ENCODE measurements at places on chromosomes 1 and 21.

- DNase-seq, result no peak
Observed at GRCh38 chr1:26257222-26257621, 22.7 kb upstream of the SH3BGRL3 start.

- DNase-seq, result no peak
Observed at GRCh38 chr1:26545969-26546323, 16.4 kb downstream of the RPS6KA1 start.

GRCh38 chr21:28442624-28443023 lies 550.1 kb downstream of the LTN1 start:
- DNase-seq, result no peak

DNA sequence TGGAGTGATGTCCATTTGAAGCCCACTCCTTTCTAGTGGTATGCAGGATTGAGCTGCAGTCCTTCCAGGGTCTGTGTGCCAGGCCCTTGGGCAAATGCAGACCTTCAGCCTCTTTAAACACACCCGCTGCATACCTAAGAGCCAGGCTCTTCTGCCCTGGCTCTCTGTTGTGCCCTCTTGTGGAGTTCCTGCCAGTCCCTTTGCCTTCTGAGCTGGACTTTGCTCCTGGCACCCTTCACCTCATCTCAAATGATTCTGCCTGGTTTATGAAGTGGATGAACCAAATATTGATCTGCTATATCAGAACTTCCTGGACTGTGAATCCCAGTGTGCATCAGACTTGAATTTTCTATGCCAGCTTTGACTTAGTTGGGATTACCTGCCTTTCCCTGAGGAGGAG lies 158.8 kb downstream of the URB2 start:
- DNase-seq, result no peak

DNA sequence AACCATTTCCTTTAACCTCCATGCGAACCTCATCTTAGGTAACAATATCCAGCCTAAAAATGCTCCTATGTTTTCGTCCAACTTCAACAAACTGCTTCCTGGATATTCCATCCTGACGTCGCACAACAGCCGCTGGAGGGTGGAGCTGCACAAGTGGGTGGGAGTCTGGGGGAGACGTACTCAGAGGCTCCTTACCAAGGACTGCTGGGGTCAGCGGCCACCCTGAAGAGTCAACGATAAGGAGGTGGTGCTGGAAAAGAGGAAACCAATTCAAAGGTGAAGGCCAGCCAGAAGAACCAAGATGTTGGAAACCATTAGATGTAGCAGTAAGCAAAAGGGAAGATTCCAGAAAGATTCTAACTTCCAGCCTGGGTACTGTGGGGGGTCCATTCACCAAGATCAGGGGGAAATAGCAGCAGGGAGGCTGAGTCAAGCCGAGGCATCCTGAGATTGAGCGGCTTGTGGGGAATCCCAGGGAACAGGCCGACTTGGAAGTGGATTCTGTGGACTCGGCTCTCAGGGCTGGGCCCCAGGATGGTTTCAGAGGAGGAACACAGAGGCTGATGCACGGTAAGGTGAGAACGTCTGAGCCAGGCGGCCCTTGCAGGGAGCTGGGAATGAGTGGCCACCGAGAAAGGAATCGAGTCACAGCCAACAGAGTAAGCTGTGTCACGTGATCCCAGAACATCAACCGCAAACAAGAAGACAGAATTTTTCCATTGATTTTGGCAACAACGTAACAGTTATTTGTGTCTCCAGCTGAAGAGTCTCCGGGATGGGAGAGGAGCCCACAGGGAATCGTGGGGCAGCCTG lies 375.7 kb downstream of the NPHP4 start:
- DNase-seq, result no peak

GRCh38 chr1:21229246-21230000 lies 52.7 kb upstream of the EIF4G3 start:
- DNase-seq, result no peak

GRCh38 chr1:240128366-240128765 lies 36.7 kb downstream of the FMN2 start:
- no peak for DNase-seq

GRCh38 chr1:244056577-244056976 lies 5.5 kb downstream of the ZBTB18 start:
- no peak for DNase-seq

DNA sequence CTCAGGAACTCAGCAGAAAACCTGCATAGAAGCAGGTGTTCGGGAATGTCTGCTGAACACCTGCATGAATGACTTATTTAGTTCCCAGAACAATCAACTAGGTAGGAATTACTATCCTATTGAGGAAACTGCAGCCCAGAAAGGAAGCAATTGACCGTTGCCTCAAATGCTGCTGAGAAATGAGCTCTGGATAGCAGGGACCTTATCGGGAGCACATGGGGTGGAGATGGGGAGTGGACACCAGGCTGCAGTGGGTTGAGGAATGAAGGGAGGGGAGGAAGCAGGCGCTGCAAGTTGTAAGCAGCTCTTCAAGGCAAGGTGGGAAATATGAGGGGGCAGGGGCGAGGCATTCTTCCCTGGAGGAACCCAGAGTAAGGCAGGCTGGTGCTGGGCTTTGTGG lies 10.8 kb upstream of the CDCP2 start:
- no peak for DNase-seq

DNA sequence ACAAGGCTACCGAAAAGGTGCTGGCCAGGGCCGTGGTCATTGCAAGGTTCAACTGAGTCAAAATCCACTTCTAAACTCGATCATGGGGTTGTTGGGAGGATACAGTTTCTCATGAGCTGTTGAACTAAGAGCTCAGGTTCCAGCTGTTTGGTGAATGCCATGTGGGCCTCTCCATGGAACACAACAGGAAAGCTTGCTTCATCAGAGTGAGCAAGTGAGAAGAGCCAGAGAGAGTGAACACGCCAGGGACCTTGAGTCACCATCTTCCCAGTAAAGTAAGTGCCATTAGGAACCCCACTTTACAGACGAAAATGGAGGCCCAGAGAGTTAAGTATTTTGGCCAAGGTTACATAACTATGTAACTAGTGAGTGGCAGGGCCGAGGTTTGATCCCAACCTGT lies 475.1 kb upstream of the VAMP3 start:
- no peak for DNase-seq

GRCh38 chr1:209845408-209845725 lies 17.6 kb downstream of the UTP25 start:
- no peak for DNase-seq

GRCh38 chr1:234320549-234320948 lies 52.7 kb upstream of the COA6 start:
- peak; percentile 3 for DNase-seq

- DNase-seq, result no peak
Observed at GRCh38 chr1:24293392-24294227, 25.5 kb upstream of the GRHL3 start.

- no peak for DNase-seq
Observed at GRCh38 chr1:18038051-18038450, 69.5 kb upstream of the IGSF21 start.

- DNase-seq, result no peak
Observed at GRCh38 chr1:158681606-158682005, 4.9 kb downstream of the SPTA1 start.

DNA sequence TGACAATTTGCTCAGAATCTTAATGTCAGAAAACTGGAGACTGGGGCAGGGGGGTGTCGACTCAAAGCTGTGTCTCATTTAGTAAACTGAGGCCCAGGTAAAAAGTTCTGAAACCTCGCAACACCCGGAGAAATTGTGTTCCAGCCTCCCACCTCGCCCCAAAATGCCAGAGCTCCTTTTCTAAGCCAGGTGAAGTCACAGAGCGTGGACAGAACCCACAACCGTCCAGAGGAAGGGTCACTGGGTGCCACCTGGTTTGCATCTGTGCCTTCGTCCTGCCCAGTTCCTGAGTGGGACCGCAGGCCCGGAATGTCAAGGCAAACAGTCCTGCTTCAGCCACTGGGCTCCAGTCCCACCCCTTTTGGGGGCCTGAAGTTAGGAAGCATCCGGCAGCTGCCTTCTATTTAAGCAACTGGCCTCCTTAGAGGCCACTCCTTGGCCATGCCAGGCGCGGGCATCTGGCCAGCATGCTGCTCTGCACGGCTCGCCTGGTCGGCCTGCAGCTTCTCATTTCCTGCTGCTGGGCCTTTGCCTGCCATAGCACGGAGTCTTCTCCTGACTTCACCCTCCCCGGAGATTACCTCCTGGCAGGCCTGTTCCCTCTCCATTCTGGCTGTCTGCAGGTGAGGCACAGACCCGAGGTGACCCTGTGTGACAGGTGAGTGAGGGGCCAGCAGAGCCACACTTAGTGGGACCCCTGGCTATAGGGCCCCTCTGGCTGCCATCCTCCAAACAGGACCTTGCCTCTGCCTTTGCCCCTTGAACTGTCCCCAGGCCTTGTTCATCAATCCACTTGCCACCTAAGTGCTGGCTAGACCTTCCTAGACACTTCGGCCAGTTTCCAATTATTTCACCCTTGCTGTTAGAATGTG lies at the start of gene TAS1R1:
TAS1R1 (plus strand) TSS at position 401 of the 872 bp plus-strand sequence; CDS start at position 468, 67 bp downstream.
- DNase-seq, result peak; percentile 26

DNA sequence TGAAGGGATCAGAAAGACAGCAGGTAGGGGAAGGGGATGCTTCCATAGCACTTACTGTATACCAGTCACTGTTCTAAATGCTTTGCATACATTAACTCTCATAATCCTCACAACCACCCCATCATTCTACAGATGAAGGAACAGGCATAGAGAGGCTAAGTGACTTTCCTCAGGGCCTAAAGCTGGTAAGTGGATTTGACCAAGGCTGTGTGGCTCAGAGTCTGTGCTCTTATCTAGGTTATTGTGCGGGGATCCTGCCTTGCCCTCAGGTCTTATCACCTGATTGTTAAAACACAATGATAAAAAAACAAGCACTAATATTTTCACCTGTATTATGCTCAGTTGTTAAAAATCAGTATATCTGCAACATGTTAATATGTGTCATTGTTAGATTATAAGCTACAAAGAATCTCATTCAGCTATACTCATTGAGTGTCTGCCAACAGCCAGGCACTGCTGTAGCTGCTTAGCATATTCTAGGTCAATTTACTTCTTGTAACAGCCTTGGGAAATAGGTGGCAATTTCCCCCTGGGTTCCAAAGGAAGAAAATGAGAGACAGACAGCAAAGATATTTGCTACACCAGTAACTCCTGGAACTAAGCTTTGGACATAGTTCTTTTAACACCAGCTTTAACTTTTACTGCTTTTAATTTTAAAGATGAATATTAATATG lies 38.6 kb upstream of the RBM15 start:
- DNase-seq, result no peak

DNA sequence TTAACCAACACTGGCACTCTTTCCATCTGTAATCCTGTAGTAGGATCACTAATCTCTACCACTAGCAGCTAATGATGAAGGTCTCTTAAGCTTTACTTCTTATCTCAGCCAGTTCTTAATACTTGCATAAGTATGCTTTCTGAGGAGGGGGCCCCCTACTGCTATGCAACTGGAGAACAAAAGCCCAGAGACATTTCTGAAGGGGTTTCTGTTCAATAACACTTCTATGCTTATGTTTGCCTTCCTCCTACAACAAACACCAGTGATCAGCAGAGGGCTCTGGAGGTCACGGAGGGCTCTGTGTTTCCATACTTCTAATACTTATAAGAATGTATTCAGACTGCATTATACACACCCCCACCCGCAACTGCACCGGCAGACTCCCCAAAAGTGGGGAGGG lies 215.8 kb downstream of the BARHL2 start:
- no peak for DNase-seq

- DNase-seq, result no peak
Observed at GRCh38 chr1:184513421-184513820, 126.6 kb downstream of the C1orf21 start.

GRCh38 chr1:173016419-173016818 lies 34.3 kb downstream of the TNFSF18 start:
- DNase-seq, result no peak

- no peak for DNase-seq
Observed at GRCh38 chr1:29939079-29939478, 702.8 kb downstream of the PTPRU start.

DNA sequence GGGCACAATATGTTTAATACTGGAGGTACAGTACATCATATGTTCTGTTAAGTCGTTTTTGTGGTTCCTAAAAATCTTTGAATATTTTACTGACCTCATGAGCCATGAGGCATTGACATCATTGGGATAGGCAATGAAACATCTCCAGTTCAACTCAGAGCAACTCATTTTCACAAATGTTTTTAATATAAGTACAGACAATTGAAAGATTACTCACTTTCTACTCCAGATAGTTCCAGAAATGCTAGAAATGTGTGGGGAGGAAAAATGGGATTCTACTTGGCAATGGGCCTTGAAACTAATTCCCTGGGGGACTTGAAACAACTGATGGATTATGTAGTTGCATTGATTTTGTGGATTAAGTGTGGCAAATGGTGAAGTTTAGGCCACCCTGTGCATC lies 7.2 kb upstream of the C8B start:
- DNase-seq, result no peak

- no peak for DNase-seq
Observed at GRCh38 chr1:18752409-18752808, 107.1 kb downstream of the TAS1R2 start.

- DNase-seq, result no peak
Observed at GRCh38 chr1:150061632-150062101, 5.9 kb upstream of the VPS45 start.

- DNase-seq, result no peak
Observed at GRCh38 chr1:226990133-226990716, 50.1 kb downstream of the COQ8A start.

GRCh38 chr1:78143152-78143551 lies 97.4 kb downstream of the GIPC2 start:
- no peak for DNase-seq

DNA sequence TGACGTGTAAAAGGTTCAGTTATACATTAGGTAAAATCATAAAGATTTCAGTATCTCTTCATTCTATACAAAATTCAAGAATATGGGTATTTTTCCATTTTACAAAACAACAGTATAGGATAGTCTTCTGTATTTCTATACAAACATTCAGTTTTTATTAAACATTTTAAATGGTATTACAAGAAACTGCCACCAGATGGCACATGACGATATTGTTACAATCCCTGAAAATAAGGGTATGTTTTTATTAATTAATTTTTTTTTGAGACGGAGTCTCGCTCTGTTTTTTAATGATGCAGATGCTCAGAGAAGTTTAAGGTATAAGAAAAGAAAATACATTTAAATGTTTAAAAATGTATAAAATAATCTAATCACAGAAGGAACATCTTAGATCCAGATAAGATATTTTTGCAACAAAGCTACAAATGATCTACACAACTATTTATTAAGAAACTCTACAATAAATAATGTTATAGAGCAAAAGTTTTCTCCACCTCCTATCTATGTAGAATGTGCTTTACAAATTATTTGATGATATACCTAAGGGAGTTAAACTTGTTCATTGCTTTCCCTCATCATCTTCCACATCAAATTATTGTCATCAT lies 23.5 kb upstream of the RSBN1 start:
- DNase-seq, result peak; percentile 9

GRCh38 chr1:31927661-31927980 lies 10.5 kb downstream of the PTP4A2 start:
- DNase-seq, result no peak

GRCh38 chr1:154809436-154810413 lies 60.4 kb downstream of the KCNN3 start:
- DNase-seq, result no peak

GRCh38 chr21:33244082-33244778 lies 14.5 kb downstream of the IFNAR2 start:
- no peak for DNase-seq
